ENCODE measurements at places on chromosomes 5 and 9.

DNA sequence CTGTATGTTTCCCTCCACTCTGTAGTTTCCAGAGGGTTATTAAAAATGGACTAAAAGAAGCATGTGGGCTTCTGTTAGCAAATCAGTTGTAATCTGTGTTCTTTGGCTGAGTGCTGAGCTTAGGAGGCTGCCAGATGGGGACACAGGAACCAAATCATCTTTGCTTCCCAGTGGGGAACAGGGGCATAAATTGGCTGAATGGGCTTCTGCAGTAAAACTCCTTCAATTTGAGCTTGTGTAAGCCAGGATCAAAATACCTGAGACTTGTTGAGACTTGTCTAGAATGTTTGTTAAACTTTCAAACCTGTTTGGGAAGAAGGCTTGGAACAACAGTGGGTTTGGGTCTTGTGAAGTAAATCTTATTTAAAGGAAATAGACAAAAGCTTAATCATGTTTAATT is 32.2 kb upstream of the TNFAIP8 start:
- DNase-seq, result no peak

DNA sequence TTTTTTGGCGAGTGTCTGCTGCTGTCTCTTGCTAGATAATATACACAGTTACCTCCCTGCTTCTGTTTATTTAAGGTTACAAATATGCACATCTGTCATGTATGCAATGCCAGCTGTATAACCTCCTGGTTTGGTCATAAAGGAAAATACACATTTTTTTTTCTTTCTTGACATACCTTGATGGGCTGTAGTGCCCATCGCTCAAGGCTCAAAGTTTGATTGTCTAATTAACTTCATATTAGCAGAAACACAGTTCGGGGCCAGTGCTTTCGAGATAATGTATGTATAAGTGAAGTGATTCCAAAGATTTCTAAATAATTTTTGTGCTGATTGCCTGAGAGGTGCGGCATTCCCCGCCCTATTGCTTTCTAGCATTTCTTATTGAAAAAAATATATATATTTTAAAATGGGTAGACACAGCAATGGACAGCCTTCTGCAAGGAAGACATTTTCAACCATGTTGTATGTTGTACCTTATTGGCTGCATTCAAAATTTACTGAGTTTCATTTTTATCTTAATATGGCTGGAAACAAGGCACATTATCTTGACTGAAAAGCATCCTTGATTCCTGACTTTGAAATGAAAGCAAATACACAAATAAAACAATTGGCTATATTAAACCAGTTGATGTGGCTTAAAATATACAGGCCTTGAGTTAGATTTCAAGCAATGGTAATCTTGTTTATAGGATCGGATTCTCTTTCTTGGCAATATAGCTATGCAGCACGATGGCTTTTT is 206.2 kb downstream of the MEF2C start:
- no peak for DNase-seq

- DNase-seq, result peak; percentile 78
These were observed 3.6 kb downstream of the SIGMAR1 start for GRCh38 chr9:34633851-34634550.

DNA sequence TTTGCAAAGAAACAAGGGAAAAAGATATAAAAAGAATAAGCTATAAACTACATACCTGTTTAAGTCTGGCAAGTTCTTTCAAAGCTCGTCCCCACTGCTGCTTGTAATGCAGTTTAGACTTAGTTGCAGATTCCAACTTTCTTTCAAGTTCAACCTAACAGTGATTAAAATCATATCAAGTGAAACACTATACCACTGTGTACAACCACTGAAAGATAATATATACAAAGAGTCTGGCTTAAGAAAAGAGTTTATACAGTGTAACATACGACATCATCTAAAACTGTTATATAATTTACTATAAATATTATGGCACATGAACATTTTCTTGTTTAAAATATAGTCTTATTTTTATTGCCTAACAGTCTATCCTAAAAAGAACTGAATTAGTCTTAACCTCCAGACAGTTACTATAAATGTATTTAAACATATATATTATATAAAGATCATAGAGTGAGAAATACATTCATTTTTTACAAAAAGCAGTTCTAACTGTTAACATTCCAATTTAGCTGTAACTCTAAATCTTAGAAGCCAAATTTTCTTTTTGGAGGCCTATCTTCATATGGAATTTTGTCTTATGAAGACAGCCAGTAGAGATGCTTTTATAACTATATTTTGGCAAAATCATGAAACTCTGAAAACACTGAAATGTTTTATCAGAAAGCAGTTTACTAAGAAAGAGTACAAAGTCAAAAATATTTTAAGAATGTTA is 58.6 kb downstream of the CEP120 start:
- DNase-seq, result no peak

DNA sequence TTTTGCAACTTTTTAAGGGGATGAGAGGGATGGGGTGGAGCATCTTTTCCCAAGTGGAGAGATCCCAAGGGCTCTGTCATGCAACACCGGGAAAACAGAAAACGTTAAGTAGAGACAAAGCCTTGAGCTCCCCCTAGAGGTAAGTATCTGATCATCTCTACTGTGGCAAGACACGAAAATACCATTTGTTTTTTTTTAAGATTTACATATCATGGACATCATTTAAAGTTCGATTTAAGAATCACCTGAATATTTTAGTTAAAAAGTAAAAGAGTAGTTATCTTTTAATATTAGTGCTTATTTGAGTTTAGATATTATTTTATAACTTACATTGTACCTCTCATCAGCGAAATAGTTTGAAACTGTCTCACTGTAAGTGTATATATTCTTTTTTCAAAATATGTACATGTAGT is 200.4 kb downstream of the LRRC70 start:
- DNase-seq, result no peak
